ENCODE measurements at places on chromosomes 11 and 22.

GRCh38 chr11:68468217-68468828 lies 7.8 kb downstream of the PPP6R3 start:
- DNase-seq = no peak

GRCh38 chr11:33900159-33900840 lies 8.4 kb upstream of the LMO2 start:
- no peak for DNase-seq

DNA sequence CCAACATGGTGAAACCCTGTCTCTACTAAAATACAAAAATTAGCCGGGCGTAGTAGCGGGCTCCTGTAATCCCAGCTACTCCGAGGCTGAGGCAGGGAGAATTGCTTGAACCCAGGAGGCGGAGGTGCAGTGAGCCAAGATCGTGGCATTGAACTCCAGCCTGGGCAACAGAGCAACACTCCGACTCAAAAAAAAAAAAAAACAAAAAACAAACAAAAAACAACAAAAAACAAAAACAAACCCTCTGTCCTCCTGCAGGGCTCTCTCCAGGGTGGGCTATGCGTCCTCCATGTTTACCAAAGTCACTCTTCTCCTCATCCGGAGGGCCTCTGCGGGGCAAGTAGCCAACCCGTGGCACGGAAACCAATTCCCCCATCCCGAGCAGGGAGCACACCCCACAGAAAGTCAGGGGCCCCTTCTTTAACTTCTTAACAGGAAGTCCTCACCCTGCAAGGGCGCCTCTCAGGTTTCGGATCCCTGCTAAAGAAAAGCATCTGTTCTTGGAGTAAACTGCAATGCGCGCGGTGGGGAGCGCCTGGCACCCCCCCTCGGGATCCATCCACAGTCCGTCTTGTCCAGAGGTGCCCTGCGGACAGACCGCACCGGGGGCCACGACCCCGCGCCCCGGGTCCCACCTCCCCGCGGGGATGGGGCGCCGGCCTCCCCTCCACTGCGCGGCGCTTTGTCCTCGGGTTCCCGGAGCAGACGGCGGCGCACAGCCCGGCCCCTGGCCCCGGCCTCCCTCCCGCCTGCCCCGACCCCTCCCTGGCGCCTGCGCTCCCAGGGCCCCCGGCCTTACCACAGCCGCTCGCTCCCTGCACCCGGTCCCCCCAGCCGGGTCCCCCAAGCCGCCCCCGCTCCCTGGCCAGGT lies 712 bp downstream of the CERK start:
- DNase-seq = no peak

- no peak for DNase-seq
Measured at GRCh38 chr22:31106731-31107177, 614 bp downstream of the SELENOM start.

- no peak for DNase-seq
Measured at GRCh38 chr11:116507016-116507415, 265.8 kb downstream of the BUD13 start.

GRCh38 chr11:4924239-4924638 lies at the start of gene OR51G1:
OR51G1 (minus strand) TSS chr11:4924339; CDS start chr11:4924339, 0 bp downstream.
- DNase-seq = no peak

GRCh38 chr11:47449541-47449940 lies 605 bp upstream of the RAPSN start:
- no peak for DNase-seq

GRCh38 chr22:29062286-29062821 lies 723 bp upstream of the C22orf31 start:
- no peak for DNase-seq

DNA sequence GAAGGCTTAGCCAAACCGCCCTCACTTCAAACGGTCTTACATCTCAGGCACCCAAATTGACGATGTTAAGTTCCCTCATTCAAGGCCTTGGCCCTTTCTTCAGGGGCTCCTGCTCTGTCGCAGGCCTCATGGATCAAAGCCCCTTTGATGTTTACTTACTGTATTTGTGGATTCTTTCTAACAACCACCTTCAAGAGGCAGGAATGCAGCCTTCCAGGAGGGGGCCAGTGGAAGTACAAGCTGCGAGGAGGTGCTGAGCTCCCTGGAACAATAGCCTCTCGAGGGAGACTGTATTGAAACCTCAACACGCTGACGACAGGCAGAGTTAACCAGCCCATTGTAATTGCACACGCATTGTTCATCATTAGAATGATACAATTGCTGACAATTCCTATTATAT lies 209.1 kb downstream of the ST3GAL4 start:
- no peak for DNase-seq

- DNase-seq = no peak
Measured at GRCh38 chr11:45737056-45737455, 67.9 kb upstream of the SLC35C1 start.

- no peak for DNase-seq
Measured at GRCh38 chr22:24434471-24435322, 7.3 kb downstream of the ADORA2A start.

GRCh38 chr11:12330485-12331231 lies 46.7 kb upstream of the PARVA start:
- DNase-seq = peak; percentile 84

- no peak for DNase-seq
Measured at GRCh38 chr22:49433717-49434611, 393.7 kb downstream of the BRD1 start.

GRCh38 chr11:74185285-74185684 lies 14.2 kb downstream of the PPME1 start:
- DNase-seq = no peak

DNA sequence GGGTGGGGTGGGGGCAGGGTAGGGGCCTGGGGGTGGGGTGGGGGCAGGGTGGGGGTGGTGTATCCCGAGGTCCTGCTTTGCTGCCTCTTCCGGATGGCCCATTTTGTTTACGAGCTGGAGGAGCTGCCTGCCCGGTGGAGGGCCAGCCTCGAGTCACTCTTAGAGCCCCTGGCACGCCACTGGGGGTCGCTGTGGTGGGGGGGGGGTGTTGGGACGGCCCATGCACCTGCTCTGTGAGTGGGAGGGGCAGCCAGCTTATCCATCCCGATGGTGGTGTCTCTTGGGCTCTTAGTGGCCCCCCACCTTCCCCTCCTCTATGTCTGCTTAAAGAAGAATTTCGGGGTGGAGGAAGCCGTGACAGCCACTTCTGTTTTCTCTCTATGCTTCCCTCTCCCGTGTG lies 24.6 kb downstream of the MRGPRD start:
- DNase-seq = no peak

DNA sequence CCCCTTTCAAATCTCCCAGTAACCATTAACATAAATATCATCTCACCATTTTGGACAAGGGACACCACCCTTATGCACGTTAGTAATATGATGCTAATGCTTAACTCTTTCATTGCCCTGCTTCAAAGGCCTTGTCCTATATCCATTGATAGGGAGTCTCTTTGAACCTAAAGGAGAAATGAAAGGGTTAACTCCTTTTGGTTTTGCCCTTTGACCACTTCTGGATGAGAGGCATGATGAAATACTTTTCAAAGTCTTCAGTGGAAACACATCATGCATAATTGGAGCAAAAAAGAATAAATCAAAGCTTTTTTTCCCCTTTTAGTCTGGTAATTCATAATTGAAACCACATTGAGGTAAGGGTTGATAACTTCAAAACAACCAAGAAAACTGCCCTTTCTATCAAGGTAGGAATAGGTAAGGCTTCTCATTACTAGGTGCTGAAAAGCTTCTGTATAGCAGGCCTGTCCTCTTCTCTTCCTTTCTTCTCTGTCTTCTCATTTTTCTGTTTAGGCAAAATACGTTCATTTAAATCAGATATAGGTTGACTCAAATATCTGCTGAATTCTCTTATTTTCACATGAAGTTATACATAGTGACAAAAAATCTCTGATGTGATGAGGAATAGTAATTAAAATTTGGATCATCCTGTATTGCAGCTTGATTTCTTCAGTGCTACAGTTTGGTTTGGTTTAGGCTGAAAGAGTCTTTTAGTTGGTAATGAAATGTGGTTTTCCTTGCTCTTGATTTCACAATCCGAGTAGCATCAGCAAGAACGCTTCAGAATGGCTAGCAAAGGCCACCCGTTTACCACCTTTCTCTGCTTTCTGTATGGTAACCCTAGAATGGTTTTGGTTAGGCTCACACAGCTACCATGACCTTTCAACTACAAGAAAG lies 94.8 kb downstream of the EXT2 start:
- no peak for DNase-seq

- DNase-seq = no peak
Measured at GRCh38 chr22:18987765-18988164, 51.7 kb upstream of the PRODH start.

DNA sequence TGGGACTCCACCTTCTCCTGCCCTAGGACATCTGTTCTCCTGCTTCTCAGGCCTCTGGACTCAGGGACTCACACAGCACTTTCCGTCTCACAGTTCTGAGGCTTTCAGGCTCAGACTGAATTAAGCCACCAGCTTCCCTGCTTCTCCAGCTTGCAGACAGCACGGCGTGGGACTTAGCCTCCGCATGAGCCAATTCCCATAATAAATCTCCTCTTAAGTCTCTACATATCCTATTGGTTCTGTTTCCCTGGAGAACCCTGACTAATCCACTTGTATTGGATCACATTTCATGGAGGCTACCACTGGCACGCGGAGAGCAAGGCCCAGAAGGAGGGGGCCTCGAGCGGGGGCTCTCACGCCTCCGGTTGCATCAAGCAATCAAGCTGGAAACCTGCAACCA lies 1313.6 kb downstream of the TBC1D22A start:
- DNase-seq = peak; percentile 87

- DNase-seq = no peak
Measured at GRCh38 chr22:30205281-30206115, 41.1 kb downstream of the LIF start.

DNA sequence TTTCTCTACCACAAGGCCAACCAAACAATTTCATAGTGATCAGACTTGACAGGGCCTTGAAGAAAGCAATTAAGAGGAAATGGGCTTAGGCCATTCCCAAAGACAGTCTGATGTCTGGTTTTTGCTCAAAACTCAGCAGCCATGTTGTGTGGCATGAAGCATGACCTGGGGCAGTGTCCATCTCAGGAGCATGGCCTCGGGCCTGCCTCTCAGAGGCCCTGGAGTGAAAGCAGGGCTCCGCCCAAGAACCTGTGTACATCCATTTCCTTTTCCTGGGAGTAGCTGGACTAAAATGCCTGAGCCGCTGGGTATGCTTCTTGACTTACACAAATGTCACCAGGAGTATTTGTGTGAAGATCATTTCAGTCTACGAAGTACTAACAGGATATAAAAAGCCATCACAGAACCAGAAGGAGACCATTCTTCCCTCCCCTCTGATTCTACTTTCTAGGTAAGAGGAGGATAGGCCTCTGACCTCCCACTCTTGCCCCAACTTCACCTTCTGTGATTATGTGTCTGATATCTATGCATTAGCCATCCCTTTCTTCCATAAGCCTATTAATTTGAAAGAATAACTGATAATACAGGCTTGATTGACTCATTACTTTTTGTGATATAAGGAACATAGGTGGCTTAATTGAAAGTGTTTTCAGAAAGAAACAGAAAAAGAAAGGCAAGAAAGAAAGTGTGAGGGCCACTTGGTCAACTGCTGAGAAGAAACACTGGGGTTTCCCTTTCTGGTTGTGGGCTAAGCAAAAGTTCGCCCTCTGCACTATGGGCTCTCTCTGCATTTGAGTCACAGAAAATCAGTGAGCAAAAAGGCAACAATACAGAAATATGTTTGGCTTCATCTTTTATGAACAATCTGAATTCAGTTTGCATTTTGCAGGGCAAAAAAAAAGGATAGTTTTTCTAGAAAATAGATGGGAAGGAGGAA lies 188.6 kb upstream of the MTMR2 start:
- DNase-seq = no peak

DNA sequence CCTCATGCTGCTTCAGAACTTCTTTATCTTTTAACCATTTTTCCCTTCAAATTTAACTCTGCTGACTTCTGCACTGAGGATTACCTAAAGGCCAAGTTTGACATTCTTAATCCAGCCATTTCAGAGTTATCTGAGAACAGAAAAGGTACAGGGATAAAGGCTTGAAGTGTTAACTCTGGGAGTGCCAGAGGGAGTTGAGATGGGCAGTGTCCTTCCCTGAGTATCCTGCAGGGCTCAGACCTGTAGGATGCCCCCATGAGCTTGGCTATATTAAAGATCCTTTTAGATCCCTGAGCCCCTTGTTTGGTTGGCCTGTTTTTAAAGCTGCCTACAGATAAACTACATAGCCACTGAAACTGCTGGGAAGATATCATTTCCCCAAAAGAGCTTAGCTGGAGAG lies 268.4 kb upstream of the KIRREL3 start:
- no peak for DNase-seq

GRCh38 chr11:61963282-61964057 lies 4.0 kb downstream of the FTH1 start:
- no peak for DNase-seq

- no peak for DNase-seq
Measured at GRCh38 chr11:35928688-35929395, 15.0 kb upstream of the LDLRAD3 start.

All from posterior cingulate gyrus (tissue), 11 donors.